ENCODE measurements at places on chromosomes 12 and 14.

DNA sequence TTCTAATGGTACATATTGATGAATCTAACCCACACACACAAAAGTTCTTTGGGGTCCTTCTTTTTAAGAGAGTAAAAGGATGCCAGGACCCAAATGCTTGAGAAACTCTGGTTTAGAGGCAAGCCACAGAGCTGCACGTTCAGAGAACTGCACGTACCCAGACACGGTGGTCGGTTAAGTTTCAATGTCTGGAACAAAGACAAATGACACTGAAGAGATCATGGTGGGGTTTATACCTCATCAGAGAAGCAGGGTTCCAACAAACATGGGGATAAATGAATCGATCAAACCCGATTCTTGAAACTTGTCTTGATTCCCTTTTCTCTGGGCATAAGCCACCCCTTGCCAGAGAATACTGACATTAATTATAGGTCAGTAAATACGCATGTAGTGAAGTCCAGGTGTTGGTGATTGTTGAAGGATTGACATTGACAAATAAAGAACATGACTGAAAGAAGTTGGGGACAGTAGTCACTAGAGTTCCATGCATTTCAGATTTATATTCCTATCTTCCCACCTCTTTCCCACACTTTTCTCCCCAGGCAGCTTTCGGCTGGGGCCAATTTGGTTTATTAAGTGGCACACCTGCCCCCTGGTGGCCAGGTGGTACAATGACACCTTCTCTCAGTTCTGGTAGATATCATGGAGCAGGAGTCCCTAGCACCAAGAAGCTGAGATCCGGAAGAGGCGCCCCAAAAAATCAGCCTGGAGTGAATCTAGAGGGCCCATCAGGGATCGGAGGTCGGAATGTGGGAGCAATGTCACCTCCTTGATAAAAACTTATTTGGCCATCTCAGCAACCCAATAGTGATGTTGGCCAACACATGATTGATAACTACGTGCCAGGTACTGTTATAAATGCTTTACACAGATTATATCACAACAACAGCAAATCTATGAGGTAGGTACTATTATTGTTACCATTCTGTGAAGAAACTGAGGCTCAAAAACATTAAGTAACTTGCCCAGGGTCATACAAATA is 17.8 kb upstream of the HDAC7 start:
- DNase-seq, result peak; percentile 52

- DNase-seq, result no peak
Measured at GRCh38 chr14:87483271-87484260, 509.4 kb downstream of the GALC start.

DNA sequence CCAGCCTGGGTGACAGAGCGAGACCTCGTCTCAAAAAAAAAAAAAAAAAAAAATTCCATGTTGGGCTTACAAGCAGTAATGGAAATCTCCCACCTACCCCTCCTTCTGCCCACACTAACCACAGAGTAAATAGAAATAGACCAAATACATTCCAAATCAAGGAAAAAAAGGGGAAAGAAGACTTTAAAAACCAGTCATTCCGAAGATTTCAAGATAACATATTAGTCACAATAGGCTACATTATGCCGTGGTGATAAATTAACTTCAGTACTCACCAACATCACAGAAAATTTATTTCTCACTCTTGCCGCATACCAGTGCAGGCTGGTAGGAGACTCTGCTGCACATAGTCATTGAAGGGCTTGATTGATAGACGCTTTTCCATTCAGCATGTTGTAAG is 15.5 kb upstream of the ETV6 start:
- DNase-seq, result no peak

DNA sequence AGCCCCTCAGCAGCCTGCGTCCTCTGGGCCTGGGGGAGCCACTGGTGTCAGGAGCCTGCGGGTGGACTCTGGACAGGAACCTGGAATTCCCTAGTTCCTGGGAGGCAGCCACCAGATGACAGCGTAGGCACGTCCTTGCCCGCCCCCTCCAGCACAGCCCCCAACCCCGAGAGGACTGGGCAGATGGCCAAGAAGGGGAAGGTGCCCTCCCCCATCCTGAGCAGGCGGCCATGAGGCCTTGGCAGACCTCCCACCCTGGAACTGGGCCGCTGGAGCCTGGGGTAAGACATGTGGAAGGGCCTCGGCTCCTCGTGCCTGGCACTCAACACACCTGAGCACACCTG is 60.4 kb upstream of the FBRSL1 start:
- DNase-seq, result no peak

DNA sequence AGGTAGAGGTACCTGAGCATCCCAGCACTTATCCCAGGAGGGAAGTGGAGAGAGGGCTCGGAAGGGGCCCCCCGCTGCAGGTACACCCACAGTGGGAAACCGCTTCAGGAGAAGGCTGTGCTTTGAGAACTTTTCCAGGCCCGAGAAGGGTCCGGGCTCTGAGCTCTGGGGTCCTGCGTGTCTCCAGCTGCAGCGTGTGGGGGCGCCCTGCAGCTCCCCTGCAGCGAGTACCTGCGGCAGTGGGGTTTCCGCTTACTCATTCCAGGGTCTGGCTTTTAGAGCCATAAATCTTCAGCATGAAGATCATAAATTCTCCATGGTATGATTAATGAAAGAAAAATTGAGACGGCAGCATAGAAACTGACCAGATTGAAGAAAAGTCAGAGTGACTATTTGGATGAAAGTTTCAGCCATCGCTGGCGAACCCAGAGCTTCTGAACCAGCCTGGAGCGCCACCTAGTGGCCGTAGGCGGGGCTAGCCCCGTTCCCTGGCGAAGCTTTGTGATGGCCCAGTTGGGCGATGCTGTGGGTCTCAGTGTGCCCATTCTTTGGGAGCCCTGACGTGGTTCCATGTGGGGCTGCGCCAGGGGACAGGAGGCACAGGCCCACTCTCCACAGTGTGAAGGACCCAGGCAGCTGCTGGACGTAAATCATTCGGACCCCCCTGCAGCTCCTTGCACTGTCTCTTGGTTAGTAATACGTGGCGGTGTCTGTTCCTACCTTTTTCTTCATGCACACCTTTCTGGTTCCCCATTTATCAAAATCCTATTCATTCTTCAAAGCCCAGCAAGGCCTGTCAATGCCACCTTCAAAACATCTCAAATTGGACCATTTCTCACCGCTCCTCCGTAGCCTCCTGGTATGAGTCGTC is 198.2 kb downstream of the TSPAN9 start:
- peak; percentile 43 for DNase-seq

DNA sequence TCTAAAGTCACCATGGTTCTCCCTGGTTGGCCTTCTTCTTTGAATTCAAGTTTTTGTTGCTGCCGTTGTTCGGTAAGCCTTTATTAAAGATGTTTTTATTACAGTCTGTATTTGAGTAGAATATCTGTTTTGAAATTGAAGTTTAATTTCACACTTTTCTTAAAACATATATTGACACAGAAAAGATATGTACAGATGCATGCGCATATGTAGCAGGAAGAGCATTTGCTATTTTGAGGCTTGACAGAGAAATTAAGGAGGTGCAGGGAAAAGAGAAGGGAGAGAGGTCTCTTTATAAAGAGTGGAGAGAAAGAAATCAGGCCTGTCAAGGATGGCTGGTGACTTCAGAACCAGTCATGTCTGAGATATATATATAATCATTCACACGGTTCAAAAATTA is 46.0 kb upstream of the TRIM9 start:
- no peak for DNase-seq

DNA sequence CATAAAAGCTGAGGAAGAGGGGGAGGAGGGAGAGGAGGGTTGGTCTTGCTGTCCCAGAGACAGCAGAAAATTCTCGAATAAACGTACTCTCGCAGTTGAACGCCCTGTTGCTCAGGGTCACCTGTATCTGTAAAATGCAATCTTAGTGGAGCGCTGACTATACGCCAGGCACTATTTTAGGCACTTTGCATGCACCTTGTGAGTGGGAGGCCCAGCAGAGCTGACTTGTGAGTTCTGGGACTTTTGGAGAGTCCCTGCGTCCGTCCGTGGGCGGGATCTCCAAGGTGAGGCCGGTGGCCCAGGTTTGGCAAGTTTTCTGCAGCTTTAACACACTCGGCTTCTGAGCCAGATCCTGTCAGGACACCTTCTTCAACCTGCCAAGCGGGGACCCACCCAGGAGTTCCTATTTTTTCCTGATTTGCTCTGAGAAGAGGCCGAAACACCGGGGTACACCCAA is 32.5 kb upstream of the PLEKHG6 start:
- DNase-seq, result peak; percentile 11

DNA sequence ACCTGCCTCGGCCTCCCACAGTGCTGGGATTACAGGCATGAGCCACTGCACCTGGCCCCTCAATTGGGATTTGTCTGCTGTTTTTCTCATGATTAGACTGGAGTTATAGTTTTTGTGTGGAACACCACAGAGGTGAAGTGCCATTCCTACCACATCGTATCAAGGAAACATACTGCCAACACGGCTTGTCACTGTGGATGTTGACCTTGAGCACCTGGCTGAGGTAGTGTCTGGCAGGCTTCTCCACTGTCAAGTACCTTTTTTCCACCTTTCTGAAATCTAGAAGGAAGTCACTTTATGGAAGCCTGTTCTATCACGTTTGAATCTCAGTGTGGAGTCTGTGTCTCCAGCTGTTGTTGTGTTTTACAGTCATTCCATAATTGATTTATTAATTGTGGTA is 21.4 kb upstream of the SEL1L start:
- DNase-seq, result no peak

- DNase-seq, result no peak
Measured at GRCh38 chr12:2733493-2734355, 61.0 kb upstream of the FKBP4 start.

DNA sequence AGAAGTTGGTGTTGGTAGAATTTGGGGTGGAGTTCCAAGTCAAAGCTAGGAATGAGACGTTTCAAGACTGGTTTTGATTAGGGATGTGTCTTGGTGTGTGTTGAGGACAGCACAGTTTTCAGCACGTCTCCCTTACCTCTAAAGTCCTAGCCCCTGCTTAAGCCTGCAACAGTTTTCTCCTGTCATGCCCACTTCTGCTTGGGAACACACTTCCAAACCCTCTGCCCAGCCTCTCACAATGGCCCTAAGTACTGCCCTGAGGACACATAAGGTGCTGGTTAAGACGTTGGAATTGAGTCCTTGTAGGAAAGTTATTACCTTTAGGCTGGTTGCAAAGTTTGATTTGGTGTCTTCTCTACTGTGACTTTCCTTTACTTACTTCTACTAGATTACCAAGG is 710 bp upstream of the BMAL2 start:
- no peak for DNase-seq

GRCh38 chr14:45587142-45587541 is 334.1 kb upstream of the MIS18BP1 start:
- no peak for DNase-seq

DNA sequence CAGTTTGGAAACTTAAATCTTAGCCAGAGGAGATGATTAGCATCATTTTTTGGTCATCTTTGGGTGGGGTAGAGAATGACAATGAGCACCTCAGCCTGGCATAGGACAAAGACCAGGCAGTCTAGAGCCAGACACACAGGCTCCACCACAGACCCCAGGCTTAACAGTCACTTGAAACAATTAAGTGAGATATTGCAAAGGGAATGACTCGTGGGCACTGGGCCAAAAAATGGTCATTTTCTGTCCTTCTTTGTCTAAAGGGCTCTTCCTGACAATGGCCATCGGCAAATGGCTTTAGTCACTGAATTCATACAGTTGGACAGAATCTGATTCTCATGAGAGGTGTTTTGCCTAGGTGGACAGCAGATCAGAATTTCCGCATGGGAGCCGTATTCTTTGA is 78.0 kb upstream of the DICER1 start:
- DNase-seq, result no peak

DNA sequence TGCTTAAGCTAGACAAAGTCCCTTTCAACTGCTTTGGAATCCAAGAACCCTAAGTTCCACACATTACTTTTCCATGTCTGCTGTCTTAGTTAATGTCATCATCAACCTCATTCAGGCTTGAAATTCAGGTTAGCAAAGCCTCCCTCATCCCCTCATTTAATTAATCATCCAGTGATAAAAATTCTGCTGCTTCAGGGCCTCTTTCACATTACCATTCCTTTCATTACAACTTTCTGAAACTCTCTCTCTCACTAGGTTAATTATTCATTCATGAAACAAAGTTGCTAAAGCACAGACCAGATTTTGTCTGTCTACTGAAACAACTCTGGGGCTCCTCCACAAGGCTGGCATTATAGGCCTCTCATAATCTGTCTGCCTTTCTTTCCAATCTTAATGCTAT is 9.4 kb upstream of the VTI1B start:
- no peak for DNase-seq

DNA sequence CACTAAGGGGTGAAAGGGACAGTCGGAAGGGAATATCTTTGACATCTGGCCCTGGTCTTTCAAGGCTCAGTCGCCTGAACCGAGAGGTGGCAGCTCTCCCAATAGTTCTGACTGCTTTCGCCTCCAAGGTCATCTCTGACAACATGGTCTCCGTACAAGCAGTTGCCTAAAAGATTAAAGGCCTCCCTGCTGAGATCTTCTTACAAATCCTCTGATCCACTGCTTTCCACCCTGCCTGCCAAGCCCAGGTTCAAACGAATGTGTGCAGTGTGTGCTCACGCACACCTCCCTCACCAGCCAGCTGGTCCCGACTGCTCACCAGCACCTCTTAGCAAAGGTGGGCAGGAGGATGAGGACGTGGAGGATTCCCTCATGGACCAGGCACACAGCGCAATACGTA is 10.4 kb downstream of the B4GALNT3 start:
- no peak for DNase-seq

DNA sequence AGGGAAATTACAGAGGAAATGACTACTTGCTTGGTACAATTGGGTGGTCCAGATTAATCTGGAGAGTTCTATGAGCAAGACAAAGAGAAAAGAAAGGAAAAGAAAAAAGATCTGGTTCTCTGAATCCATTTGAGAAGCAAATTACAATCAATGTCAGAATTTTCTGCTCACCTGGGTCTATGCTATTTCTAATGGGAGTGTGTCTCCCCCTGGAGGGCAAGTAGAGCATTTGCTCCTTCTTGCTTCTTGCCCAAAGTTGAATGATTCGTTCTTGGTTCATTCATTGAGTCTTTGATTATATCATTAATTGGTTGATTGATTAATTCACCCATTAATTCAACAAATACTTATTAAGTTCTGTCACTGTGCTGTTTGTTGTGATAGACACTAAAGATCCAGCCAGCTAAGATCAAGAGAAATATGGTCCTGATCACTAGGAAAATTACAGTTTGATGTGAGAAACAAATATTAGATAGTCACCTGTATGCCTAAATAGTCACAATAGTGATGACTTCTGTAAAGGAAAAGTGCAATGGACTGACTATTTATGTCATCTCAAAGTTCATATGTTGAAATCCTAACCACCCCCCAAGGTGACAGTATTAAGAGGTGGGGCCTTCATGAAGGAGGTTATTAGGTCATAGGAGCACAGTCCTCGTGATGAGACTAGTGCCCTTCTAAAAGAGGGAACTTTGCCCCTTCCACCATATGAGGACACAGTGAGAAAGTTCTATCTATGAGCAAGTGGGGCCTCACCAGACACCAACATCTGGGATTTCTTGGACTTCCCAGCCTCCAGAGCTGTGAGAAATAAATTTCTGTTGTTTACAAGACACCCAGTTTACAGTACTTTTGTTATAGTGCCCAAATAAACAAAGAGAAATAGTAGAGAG is 8.0 kb upstream of the ASB8 start:
- no peak for DNase-seq

GRCh38 chr14:103538291-103539055 is 9.5 kb downstream of the TRMT61A start:
- DNase-seq, result no peak

Measured in stimulated activated CD4-positive, alpha-beta T cell treated with anti-CD3 and anti-CD28 coated beads, Interleukin-1b, Interleukin-23, amount 100 ng/mL, for 1 hour (primary cell).